Osteoblast (primary cell): ENCODE measurements at places on chromosomes 1 and 21. TPM values are rescaled to one million over a fixed set of nuclear protein-coding genes. Genes with fewer than 3 reads are reported as not detected.

GNG4 gene
- under 0.01 and 0.29 TPM in 2 replicates for total RNA-seq

KRTAP19-1 gene
- not detected in 2 replicates for total RNA-seq

C1orf226 gene
- under 0.01 and 0.29 TPM in 2 replicates for total RNA-seq

AMY1A gene
- total RNA-seq: not detected in 2 replicates

HCN3 gene
- 2.5 and 2.9 TPM in 2 replicates for total RNA-seq

DNA sequence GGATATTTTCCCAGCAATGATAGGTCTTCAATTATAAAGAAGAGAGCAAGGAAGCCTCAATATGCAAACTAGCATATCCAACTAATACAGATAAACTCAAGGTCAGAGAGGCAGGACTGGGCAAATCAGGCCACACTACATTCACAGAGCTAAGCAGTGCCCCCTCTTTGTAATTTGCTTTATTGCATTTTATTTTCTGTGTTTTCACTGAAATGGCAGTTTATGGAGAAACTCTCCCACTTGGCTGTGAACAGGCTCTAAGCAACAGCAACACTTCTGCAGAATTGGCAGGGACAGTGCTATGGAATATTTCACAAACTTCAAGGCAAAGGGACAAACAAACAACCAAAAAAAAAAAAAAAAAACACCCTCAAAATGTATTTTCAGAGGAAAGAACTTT is 93.4 kb upstream of the SOD1 start:
- DNase-seq: no peak

DNA sequence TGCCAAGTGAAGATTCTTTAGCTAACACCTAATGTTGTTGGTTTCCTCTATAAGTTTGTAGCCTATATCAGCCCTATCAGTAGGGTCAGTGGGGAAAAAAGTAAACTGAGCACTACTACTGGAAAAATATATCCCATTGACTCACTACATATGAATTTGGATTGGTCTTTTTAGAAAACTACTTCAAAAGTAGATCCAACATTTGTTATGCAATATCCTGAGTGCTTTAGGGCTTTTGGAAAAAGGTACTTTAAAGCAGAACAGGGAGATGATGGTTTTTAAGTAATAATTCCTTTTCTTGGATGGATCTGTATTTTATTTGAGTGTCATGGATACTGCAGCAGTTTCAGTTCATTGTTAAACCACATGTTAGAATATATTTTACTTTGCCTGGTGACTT is 7.1 kb downstream of the C1orf21 start:
- no peak for DNase-seq

GRCh38 chr21:44509539-44509938 is 30.5 kb downstream of the KRTAP10-1 start:
- peak; percentile 95 for DNase-seq

- DNase-seq: no peak
Measured at GRCh38 chr1:64135462-64136223, 67.8 kb upstream of the UBE2U start.

GRCh38 chr1:232473324-232473723 is 156.6 kb downstream of the SIPA1L2 start:
- no peak for DNase-seq
